HepG2 (cell line): ENCODE measurements at places on chromosomes 12 and 14.
A peak's percentile ranks its signal among the peaks of the same experiment; 100 is the strongest.

- DNase-seq = no peak
Observed at GRCh38 chr12:54225666-54226065, 36.9 kb upstream of the SMUG1 start.

GRCh38 chr12:106753526-106753925 lies 21.0 kb upstream of the RIC8B start:
- no peak for DNase-seq

DNA sequence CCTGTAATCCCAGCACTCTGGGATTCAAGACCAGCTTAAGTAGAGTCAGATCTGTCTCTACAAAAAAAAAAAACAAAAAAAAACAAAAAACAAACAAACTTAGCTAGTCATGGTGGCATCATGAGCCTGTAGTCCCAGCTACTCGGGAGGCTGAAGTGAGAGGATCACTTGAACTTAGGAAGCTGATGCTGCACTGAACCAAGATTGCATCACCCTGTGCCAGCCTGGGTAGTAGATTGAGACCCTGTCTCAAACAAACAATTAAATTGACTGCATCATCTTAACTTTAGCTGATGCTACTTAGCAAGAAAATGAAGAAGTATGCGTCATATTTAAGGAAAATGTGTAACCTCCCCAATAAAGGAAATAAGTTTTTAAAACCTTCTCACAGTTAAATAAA lies 136.6 kb upstream of the ATXN7L3B start:
- no peak for DNase-seq

DNA sequence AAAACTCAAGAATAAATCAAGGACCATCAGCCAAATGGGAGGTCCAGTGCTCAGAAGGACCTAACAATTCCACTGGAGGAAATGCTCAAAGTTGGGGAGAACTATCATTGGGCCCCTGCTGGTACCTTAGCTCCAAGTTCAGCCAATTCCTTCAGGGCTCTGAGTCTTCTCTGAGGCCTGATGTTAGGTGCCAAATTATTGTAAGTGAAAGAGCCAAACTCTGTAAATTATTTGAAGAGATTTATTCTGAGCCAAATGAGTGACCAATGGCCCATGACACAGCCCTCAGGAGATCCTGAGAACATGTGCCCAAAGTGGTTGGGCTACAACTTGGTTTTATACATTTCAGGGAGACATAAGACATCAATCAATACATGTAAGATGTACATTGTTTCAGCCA lies 8.2 kb upstream of the TMEM263 start:
- no peak for DNase-seq

GRCh38 chr12:117343296-117343695 lies 18.1 kb downstream of the NOS1 start:
- no peak for DNase-seq

DNA sequence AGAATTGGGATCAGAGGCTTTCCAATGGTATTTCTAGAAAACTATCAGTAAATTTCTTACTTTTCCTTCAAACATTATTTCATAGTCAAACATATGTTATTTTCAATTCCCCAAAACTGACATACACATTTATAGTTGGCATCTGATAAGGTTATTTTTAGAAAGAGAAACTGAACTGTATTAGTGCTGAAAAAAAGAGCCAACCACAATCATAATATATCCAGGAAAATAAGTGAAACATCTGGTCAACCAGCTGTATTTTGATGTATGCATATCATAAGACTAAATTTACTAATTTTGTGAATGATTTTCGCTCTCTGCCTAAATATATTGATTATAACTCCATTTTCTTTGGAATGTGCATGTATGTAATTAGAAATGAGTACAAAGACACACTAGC lies 554.2 kb downstream of the FLRT2 start:
- DNase-seq = no peak

DNA sequence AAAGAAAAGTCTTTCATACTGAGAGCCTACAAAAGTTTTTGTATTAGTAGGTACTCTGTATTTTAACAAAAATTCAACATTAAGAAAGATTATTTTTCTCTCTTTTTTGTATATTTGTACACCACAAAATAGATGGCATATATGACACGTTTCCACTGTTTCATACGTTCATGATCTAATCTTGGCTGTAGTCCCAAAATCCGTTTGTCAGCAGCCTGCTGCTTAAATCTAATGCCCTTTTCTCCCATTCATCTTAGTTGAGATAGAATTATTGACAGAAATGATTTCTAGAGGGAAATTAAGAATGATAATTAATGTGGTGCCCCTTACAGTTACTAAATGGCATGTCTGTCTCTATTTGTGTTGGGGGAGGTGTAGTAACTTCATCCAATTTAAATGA lies 140.7 kb upstream of the NOVA1 start:
- no peak for DNase-seq

DNA sequence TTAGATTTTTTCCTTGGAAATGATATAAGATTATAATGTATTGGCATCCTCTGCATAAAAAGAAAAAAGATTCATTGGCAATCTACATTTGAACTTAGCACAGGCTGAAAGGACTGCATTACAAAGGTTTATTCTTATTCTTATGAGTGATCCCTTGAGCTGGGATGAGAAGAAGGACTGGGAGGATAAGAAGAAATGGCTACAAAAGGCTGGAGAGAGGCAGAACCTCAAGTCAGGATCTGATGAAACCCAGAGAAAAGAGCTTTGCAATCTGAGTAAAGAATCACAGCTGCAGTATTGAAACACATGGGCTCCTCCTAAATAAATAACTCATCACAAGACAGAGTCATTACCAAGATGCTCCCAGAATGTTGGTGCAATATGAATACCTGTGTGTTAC lies 1635.4 kb upstream of the FLRT2 start:
- no peak for DNase-seq

GRCh38 chr12:64746663-64747062 lies 12.5 kb downstream of the GNS start:
- no peak for DNase-seq

DNA sequence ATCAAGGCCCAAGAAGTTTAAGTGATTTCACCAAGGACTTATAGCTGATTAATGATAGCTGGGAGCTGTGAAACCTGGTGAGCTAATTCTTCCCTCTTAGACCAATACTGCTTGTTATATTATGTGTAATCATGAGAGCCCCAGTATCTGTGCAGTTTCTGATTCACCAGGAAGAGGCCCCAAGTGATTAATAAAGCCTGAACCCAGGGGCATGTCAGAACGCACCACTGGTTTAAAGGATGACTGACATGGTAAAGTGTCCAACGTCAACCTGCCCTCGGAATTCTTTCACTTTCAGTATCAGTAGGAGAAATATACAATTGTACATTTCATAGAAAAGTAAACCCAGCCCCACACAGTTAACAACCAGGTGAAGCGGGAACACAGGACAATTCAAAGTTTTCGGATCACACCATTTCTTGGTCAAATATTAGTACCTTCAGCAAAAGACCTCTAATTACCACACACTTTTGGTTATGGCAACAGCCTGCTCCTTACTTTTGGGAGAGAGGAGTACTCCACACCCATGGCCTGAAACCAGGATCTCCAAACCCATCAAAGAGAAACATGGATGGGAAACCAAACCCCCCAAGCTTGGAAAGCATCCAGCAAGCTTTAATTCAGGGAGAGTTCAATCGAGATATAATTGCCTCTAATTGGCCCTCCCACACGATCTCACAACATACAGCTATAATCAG lies 28.5 kb downstream of the TMCC3 start:
- no peak for DNase-seq

- no peak for DNase-seq
Observed at GRCh38 chr12:12153596-12153995, 82.9 kb downstream of the BCL2L14 start.

DNA sequence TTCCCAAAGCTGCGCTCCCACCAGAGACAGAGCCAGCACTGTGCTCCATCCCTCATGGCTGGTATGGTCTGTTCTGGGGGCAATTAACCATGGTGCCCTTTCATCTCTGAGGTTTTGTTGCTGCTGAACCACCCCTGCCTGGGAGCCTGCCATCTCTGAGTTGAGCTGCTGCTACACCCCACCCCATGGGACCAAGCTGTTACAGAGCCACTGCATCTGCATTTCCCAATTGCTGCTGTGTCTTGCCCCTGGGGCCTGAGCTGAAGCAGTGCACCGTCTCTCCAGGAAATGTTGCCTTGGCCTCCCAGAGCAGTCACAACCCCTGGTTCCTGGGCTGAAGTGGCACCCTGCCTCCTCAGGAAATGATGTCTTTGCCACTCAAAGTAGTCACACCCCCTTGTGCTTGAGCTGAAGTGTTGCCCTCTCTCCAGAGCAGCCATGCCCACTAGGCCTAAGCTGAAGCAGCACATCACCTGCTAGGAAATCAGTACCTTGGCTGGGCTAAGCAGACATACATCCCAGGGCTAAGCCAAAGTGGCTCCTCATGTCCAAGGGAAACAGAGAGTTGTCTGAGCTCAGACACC lies 140.3 kb downstream of the RERGL start:
- DNase-seq = no peak

- no peak for DNase-seq
Observed at GRCh38 chr14:101977311-101978071, 13.1 kb downstream of the DYNC1H1 start.

DNA sequence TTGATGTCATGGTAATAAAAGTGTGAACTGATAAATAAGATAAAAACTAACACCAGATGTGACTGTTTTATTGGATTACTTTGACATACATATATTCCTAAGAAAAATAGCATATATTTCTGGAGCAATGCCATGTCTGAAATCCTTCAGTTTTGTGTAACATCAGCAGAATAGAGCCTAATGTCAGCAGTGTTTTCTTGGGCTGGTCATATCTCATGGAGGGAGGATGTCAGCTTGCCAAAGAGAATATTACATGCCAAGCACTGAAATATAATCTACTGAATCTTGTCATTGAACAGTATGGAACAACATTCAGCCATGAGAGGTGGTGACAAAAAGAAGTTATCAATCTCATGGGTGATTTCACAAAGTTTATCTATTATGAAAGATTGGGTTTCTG lies 220.3 kb downstream of the KLHL28 start:
- DNase-seq = no peak

- no peak for DNase-seq
Observed at GRCh38 chr14:42214981-42215491, 608.4 kb downstream of the LRFN5 start.

DNA sequence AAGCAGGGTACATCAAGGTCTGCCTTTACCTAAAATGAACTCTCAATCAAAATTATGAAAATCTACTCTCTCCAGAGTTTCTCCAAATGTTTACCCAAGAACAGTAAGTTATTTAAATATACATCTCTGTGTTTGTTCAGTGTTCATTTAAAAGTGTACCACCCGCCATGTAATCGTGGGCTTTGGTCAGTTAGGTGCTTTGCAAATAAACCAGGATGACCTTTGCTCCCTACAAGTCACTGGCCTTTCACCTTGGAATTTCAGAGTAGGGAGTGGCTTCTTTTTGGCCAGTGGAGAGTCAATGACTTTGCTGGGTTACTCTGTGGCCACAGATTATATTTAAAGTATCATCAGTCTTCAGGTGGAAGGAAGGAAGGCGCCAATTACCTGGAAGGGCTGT lies 74.6 kb upstream of the PTPRB start:
- peak; percentile 25 for DNase-seq

DNA sequence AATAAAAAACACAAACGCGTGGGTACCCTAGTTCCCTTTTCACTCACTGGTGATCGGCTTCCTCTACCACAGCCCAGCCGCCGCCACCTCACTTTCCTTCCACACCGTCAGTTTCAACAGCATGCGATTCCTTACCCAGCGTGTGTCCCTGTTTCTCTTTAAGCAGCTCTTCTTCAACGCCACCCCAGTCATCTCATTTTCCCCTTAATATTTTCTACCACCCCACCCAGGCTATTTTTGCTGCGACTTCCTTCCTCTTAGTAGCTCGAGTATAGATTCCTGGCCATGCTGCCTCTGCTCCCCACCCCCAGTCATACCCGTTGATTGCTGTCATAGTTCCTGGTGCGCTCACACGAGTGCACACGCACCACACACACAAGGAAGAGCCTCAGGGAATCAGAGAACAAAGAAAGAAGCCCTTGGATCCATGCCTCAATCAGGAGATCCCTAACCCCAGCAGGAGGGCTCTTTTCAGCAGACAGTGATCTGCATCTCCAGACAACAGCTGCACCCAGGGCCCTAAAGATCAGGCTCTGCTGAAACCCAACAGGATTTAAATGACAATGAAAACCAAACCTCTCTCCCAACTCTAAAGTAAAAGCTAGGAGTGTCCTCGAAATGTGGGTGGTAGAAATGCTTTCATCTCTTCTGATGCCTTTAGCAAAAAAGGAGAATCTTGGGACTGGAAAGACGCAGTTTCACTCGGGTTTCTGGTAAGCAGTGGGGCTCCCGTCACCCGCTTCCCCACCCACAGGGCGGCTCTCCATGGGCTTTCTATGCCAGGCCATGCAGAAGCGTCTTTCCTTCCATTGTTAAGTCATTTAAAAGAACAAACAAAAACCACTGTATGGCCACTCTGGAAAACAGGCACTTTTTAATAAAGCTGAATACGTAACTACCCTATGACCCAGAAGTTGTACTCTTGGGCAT lies 23.8 kb downstream of the VPS37B start:
- no peak for DNase-seq

- DNase-seq = no peak
Observed at GRCh38 chr14:62143245-62143644, 381.0 kb downstream of the SNAPC1 start.

DNA sequence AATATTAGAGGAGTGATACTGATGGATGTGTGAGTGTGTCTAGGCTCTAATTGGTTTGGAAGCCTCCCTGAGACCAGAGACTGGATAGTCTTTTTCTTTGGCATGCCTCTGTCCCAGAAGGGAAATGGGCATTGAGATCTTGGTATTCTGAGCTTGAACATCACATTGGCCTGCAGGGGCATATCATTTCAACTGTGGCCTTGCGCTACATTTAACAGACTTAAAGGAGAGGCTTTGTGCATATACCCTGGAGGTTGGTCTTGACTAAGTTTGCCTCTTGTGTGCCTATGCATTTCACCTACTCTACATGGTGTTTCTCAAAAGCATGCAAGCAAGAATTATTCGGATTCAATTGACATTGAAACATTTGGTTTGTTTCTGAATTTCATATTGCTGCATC lies 185.4 kb downstream of the TMTC2 start:
- no peak for DNase-seq

- DNase-seq = no peak
Observed at GRCh38 chr12:9118158-9118557, 2.4 kb upstream of the A2M start.

DNA sequence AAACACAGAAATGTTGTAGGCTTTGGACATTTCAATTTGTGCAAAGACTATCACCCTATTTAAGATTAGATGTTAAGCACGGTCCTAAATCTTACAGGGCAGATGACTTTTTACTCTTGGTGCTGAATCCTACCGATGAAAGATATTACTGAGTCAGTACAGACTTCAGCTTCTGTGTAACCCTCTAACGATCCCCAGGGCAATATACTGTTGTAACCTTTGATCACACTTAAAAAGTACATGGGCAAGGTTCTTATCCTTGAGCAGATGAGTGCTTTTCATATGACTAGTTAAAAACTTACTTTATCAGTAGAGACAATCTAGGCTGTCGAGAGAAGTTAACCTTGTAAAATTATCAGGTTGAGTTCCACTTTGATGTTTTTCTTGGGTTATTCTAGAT lies 22.5 kb downstream of the PDE3A start:
- DNase-seq = no peak
